ENCODE measurements at places on chromosomes 4 and X.

GRCh38 chr4:77844363-77844762 is 18.3 kb upstream of the MRPL1 start:
- no peak for DNase-seq

DNA sequence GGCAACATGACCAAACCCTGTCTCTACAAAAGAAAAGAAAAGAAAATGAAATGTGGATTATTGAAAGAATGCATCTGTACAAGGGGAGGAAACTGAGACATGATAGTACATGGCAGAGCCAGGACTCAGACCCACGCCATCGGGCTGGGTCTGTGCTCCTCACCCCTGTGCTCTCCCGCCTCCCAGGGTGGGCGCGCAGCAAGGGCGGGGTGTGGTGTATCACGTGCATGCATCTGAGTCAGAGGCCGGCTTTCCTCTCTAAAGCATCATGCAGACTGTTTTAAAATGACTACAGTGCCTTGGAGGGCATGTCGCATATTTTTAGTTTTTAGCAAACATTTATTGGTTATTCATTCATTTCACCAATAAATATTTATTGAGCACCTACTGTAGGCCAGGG is 47.8 kb downstream of the HTT-AS start:
- DNase-seq = no peak

DNA sequence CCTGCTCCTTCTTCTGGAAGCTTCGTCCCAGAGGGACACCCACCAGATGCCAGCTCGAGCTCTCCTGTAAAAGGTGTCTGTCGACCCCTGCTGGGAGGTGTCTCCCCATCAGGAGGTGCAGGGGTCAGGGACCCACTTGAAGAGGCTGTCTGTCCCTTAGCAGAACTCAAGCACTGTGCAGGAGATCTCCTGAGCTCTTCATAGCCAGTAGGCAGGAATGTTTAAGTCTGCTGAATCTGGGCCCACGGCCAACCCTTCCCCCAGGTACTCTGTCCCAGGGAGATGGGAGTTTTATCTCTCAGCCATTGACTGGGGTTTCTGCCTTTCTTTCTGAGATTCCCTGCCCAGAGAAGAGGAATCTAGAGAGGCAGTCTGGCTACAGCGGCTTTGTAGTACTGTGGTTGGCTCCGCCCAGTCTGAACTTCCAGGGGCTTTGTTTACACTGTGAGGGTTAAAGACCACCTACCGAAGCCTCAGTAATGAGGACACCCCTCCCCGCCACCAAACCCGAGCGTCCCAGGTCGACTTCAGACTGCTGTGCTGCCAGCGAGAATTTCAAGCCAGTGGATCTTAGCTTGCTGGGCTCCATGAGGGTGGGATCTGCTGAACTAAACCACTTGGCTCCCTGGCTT is 1383.0 kb upstream of the TENM3 start:
- no peak for DNase-seq

DNA sequence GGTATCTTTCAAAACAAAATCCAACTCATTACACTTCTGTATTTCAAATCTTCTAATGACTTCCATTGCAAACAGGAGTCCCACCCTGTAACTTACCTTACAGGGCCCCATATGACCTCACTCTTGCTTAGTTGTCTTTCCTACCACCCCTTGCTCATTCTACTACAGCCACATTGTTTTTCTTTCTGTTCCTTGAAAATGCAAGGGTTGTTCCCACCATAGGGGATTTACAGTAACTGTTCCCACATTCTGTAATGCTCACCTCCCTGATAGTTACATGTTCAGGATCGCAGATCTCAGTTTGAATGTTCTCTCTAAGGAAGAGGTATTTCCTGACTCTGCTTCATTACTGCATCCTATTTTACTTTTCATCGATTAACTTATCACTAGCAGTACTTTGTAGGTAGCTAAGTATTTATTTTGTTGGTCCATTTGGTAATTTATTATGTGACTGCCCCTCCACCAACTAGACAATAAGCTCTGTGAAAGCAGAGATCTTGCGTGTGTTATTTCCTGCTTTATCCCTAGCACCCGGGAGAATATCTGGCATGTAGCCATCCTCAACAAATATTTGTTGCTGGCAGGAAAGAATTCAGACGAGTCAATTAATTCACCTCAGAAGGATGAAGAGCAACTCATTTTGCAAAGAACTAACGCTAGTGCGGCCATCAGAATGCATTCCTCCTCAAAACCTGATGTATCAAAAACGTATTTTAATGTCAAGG is 21.4 kb downstream of the MAOB start:
- no peak for DNase-seq

DNA sequence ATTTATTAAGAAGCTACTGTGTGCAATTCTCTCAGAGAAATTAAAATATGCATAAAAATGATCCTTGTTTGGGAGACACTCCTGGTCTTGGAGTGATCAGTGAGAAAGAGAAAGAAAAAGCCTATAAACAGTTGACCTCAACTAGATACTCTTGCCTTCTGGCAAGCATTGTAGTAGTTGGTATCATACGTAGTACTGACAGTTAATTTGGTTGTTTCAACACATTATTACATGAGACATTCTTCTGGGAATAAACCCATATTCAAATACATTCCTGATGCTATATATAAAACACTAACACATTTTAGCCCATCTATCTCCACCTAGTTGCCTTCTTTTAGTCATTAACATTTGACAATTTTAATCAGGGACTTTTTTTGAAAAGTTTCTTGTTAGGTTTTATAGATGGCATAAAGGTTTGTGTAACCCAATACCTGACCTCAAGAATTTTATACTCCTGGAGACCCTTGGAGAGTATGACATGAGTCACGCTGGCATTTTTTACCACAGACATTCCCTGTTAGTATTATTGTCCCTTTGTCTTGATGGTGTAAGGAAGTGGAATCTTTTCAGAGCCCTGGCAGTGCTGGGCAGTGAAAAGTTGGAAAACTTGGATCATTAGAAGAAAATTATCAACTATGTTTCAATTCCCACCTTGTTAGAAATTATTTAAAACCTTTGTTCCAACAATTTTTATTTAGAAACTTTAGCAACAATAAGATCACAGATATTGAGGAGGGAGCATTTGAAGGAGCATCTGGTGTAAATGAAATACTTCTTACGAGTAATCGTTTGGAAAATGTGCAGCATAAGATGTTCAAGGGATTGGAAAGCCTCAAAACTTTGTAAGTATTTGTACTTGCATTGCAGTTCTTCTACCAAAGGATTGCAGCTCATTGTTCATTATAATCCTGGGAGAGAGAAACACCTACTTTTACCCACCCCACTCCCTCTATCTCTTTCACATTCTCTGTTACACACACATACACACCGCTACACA is 167.1 kb upstream of the PACRGL start:
- no peak for DNase-seq

GRCh38 chr4:138909587-138909986 is 106.0 kb upstream of the NOCT start:
- no peak for DNase-seq

DNA sequence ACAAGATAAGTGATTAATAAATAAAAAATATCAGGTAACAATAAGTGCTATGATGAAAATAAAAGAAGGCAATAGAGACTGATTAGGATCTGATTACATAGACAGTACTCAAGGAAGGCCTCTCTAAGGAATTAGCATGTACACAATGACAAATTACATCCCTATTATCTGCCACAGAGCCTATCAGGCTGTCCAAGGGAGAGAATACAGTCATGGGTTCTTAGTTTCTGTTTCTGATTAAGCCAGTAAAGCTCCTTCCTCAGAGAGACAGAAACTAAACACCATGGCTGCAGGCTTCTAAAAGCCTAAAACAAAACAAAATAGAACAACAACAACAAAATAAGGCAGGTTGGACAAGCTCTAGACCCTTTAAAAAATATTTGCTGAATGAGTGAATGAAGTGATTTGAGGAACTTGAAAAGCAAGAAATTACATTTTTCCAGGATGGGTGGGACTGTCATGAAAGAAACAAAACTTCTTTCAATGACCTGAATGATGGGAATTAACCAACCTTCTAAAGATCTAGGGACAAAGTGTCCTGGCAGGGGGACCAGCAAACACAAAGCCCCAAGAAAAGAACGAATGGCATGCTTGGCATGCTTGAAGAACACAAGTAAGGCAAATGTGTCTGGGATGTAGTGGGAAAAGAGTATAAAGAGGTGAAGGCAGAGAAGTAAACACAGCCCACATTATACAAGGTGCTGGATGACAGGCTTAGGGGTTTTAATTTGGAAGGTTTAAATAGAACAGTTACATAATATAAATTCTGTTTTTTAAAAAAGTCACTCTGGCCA is 44.1 kb downstream of the NAA11 start:
- no peak for DNase-seq

- no peak for DNase-seq
Observed at GRCh38 chr4:110636171-110636679, 13.3 kb upstream of the PITX2 start.

- DNase-seq = no peak
Observed at GRCh38 chr4:106809076-106809475, 227.0 kb downstream of the DKK2 start.

- no peak for DNase-seq
Observed at GRCh38 chrX:39144956-39145355, 343.7 kb downstream of the MID1IP1 start.

- DNase-seq = no peak
Observed at GRCh38 chr4:110633358-110634341, 10.8 kb upstream of the PITX2 start.

GRCh38 chr4:85672959-85673358 is 198.0 kb downstream of the ARHGAP24 start:
- DNase-seq = no peak

DNA sequence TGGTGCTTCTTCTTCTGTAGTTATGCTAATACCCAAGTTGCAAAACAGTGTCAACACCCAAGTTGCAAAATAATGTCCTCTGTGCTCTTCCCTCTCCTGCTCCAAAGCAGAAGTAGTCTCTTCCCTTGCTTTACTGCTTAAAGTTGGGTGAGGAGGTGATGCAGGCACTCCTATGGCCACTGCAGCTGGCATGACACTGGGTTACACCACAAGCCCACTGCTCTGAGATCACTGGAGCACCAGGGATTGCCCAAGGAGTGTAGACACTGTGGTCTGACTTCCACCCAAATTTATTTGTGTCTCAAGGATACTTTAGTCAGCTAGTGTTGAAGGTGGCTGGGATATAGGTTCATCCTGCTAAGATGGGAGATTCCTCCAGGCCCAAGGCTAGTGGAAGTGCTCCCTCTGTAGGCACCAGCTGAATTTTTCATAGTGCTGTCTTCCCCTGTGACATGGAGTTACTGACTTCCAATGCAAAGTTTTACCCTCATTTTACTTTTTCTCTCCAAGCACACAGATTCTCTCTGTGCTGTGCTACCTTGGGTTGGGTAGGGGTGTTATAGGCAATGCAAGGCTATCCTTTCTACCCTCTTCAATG is 196.2 kb upstream of the TENT5D start:
- no peak for DNase-seq

DNA sequence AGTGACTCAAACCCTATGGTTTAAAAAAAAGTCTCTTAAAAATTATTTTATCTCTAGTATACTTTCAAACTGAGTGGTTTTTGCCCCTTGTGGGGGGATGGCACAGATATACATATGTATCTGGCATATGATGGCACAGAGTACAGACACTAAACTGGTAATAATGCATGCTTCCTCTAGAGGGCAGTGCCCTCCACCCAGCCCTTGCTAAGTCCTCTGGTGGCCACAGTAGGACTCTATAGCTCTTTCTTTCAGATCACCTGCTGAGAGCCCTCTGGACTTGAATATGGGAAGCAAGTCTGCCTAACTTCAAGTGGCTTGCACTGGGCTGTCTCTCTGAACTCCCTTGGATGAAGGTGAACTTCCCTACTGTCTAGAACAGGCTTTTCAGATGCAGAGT is 66.3 kb downstream of the TSPAN7 start:
- no peak for DNase-seq

DNA sequence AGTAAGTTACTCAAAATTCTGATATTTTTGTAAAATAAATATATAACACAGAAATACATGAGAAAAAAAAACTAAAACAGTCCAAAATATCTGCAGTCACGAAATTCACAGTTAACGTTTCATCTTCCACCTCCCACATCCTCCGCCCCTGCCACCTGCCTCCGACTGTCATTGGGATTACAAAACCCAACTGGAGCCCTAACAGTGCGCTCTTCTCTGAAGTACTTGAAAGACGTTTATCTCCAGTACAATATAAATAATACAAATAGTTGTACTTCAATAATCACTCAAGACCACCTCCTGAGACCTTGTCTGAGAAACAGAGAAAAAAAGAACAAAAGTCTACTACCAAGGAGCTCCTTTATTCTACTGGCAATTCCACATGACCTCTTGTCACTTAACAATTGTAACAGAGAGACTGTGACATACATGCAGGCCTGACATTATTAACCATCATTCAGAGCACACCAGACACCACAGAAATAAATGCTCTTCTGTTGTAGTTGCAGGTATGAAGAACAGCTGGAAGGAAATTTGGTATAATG is 280.6 kb downstream of the PPP3CA start:
- DNase-seq = no peak

DNA sequence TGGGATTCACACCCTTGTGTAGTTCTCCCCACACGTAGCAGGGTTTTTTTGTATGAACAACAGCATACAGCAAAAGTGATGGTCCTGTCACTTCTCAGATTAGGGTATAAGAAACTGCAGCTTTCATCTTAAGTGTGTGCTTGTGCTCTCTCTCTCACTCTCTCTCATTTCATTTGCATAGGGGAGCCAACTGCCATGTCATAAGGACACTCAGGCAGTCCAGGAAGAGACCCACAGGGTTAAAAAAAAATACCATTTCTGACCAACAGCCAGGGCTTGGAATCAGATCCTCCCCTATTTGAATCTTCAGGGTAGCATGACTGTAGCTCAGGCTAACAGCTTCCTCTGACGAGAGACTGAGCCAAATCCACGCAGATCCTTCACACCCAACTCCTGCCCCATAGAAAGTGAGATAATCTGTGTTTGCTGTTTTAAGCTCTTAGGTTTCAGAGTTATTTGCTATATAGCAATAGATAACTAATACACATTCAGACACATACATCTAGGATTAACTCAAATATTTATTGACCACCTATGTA is 331.2 kb downstream of the PAPSS1 start:
- DNase-seq = no peak

- no peak for DNase-seq
Observed at GRCh38 chrX:134865682-134866255, 125.0 kb upstream of the SMIM10 start.

- DNase-seq = no peak
Observed at GRCh38 chrX:122582280-122582974, 601.7 kb upstream of the GRIA3 start.

DNA sequence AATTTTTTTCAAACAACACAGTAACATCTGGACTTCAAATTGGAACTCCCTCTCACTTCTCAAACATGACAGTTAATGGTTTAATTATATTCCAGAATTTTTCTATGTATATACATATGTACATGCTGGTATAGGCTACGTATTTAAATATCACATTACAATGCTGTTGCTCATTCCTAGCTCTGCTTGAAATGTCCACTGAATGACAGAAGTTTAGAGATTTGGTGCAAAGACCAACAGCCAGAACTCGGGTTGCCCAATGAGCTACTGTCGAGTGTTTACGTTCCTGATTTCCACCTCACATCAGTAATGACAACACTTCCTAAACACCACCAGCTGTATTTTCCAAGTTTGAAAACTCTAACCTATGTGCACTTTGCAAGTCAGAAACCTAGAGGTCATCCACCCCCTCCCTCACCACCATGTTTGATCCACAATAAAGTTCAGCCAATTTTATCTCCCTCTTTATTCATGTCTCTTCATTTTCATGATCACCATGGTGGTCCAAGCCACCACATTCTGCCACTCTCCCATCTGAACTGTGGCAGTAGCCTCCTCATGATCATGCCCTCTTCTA is 49.3 kb upstream of the RPL34 start:
- DNase-seq = no peak

GRCh38 chr4:128573781-128574508 is 235.6 kb upstream of the JADE1 start:
- no peak for DNase-seq

GRCh38 chr4:184983672-184984356 is 34.5 kb upstream of the HELT start:
- peak; percentile 76 for DNase-seq
